ENCODE measurements at places on chromosomes 16 and 17.

DNA sequence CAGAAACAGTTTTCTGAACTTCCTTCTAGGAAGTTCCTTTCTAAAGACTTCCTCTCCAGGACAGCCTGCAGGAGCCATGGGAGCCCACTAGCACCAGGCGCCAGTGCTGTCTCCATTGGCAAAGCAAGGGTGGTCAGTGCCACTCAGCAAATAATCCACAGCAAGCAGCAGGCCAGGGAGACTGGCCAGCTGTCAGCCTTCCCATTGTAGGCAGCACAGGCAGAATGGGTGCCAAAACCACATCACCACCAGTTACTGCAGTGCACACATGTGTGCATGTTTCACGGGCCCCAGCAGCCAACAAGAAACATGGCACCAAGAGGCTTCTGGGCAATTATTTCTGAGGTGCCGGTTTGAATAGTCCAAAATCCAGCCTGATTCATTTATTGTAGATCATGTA lies 26.7 kb downstream of the DNASE1 start:
- no peak for DNase-seq

DNA sequence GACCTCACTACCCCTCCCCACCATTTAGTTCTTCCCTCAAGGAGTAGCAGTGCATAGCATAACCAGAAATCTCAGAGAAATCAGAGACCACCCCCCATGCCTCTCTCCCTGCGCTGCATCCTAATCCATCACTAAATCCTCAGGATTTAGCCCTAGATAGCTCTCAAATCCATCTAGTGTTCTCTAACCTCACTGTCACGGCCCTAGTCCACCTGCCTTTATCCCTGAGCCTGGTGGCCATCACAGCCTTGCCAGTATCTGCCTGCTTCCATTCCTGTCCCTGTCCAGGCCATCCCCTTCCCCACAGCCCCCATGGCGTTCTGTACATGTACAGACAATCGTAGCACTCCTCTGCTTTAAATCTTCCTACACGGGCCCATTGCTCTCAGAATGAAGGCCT lies 19.1 kb downstream of the CBLN1 start:
- DNase-seq: no peak

DNA sequence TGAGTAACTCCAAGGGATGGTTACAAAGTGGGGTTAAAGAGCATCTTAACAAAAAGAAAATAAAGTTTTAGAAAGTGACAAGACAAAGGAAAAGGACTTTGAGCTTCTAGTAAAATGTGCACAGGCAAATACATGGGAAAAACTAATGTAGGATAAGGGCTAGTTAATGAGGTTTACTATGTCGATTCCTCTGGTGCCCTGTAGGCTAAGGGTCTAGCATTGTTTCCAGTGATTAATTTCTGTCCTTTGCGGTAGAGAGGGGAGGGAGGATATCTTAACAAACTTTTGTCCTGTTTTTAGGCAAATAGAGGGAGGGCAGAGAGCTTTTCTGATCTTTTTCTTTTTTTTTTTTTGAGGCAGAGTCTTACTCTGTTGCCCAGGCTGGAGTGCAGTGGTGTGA lies 96.6 kb upstream of the SIAH1 start:
- no peak for DNase-seq

DNA sequence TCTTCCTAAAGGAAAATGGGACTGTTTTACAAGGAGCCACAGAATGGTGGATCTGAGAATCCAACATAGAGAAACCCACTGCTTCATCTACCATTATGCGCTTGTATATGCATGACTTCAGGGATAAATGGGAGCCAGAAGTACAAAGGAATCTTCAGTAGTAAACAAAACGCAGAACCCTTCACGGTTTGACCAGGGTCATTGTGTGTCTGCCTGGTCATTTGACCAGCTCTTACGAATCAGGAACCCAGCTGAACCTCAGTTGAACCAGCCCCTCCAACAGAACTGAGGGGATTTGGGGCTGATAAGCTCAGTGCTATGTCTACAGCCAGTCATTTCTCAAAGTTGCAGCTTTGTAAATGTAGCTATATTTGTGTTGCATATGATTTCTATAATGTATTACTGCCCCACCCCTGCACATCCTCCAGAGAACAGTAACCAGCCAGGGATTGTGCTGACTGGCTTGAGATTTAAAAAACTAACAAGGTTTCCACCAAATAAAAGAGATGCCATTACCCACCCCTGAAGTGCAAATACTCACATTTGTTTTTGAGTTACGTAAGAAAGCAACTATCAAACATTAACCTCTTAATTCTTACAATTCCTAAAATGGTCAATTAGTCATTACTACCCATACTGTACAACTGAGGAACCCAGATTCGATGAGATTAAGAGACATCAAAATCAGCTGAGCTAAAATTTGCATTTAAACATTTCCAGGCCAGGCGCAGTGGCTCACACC lies 6.3 kb downstream of the CMTM4 start:
- no peak for DNase-seq

DNA sequence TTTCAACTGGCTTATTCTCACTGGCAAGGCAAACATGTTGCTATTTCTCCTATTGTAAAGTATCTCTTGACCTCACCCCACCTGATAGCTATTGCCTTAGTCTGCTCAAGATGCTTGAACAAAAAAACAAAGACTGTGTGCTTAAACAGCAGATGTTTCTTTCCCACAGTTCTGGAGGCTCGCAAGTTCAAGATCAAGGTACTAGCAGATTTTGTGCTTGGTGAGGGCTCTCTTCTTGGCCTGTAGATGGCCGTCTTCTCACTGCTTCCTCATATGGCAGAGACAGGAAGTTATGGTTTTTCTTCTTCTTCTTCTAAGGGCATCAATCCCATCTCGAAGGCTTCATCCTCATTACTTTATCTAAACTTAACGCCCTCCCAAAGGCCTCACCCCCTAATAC lies 109.7 kb upstream of the CLEC3A start:
- no peak for DNase-seq

GRCh38 chr17:76726776-76727718 lies at the start of gene METTL23:
TSS of gene METTL23 (plus strand) at chr17:76726839. CDS start at chr17:76729711, 2,872 bp downstream.
- no peak for DNase-seq

DNA sequence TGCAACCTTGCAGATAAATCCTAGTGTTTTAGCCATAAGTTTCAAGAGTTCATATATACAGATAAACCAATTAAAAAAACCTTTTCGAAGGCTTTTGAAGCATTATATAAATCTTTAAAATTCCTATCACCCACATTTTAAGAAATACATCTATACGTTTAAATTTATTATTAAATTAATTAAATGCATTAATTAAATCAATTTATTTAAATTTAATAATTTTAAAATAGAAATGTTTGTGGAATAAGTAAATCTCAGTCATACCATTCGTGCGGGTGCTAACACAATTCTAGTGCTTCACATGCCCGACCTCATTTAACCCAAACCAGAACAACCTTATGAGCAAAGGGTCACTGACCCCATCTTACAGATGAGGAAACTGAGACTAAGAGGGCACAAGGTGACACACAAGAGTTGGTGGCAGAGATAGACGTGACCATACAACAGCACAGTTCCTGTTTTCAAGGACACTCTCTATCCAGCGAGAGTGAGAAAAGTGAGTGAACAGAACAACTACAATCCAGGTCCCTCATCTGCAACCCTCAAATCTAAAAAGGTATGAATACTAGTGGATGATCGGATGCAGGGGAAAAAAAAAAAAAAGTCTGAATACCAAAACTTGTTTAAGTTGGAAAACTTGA lies 1.4 kb downstream of the NSMCE1 start:
- no peak for DNase-seq

DNA sequence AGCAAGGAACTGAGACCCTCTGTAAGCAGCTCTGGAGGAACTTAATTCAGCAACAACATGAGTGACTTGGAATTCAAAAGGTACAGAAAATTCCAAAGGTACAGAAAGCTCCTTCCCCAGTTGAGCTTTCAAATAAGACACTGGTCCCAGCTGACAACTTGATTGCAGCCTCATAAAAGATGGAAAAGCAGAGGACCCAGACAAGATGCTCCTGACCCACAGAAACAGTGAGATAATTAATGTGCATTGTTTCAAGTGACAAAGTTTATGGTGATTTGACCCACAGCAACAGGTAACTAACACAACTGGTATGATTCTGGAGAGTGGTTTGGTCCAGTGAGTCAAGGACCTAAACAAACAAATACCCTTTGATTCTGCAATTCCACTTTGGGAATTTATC lies 15.2 kb upstream of the TMEM114 start:
- DNase-seq: no peak

DNA sequence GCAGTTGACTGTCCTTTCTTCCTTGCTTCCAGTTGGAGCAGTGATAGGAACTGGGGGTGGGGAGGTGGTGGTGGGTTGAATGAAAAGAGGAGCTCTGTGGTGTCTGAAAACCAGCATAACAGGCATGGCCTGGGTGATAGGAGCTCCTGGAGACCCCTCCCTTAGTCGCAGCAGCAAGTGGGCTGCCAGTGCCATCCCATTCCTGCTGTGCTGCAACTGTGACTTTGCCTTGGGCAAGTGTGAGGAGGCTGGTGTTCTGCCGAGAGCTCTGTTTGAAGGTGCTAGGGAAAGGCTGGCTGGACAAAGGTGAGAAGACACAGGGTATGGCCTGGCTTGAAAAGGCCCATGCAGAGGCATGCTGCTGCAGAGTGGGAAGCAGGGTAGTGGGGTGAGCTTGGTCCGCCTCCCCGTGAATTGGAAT lies 2.7 kb upstream of the CDK5R1 start:
- no peak for DNase-seq

DNA sequence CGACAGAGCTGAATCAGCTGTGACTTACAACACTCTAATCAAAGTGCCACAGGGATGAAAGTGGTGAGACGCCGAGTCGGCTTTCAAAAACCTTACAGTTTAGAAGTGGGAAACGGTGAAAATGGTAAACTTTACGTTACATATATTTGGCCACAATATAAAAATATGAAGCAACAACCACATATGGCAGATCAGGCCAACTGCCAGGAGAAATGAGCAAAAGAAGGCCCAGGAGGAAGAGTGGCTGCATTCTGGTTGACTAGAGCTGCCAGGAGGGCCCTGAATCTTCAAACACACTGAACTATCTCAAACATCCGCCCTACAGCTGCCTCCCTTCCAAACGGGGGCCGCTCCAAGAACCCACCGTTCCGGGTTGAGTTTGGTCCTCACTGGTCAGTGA lies 56.3 kb downstream of the MRM3 start:
- DNase-seq: no peak

GRCh38 chr16:12425134-12425941 lies 378.3 kb downstream of the CPPED1 start:
- DNase-seq: no peak

GRCh38 chr17:227946-228615 lies 46.6 kb upstream of the DOC2B start:
- no peak for DNase-seq

GRCh38 chr17:72004011-72004427 lies 116.8 kb upstream of the SOX9 start:
- DNase-seq: no peak

DNA sequence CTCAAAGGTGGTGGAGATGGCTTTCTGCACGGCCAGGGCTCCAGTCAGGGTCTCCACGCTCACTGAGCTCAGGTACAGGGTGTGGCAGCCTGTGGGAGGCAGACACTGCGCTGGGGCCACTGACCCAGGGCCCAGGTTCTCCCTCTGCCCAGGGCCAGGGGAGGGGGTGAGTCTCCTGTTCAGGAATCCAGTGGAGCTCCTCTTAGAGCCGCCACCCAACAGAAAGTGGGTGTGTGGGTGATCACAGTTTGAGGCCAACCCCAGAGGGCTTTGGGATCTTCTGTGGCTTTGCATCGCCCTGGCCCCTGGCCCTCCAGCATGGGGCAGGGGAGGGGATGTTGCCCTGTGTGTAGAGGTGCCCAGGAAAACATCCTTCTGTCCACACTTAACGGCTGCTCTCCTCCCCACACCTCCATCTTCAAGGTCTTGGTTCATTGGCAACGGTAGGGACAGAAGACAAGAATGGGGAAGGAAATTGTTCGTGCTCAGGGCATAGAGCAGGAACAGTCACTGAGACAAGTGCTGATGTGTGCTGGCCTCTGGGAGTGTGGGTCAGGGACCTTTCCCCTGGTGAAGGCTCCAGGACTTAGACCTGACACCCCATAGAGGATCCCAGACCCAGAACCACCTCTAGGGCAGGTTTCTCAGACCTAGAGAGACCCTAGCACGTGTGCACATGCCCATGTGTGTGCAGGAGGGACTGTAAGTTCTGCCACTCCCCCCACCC lies 21.5 kb downstream of the TNS4 start:
- no peak for DNase-seq

GRCh38 chr16:55981557-55981956 lies 106.4 kb upstream of the CES5A start:
- no peak for DNase-seq

GRCh38 chr16:10964891-10965326 lies 20.5 kb downstream of the CLEC16A start:
- DNase-seq: no peak

GRCh38 chr17:61335105-61335844 lies 64.4 kb upstream of the TBX2 start:
- DNase-seq: no peak

- no peak for DNase-seq
Measured at GRCh38 chr16:10656618-10657017, 38.1 kb downstream of the TEKT5 start.

DNA sequence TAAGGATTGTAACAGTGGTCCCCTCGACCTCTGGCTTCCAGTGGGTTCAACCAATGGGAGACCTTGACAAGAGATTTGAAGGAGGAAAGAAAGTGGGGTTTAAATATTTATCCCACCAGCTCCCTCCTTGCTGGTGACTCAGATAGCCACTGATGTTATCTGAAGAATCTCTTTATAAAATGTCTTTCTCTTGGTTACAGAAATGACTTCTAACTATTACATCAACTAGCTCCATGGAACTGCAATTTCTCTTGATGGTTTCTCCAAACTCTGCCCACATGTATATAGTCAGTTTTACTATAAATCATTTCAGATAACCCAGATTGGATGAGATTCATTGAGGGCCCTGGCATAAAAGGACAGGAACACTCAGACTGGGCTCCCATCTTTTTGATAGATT lies 920.2 kb upstream of the SOX9 start:
- no peak for DNase-seq

DNA sequence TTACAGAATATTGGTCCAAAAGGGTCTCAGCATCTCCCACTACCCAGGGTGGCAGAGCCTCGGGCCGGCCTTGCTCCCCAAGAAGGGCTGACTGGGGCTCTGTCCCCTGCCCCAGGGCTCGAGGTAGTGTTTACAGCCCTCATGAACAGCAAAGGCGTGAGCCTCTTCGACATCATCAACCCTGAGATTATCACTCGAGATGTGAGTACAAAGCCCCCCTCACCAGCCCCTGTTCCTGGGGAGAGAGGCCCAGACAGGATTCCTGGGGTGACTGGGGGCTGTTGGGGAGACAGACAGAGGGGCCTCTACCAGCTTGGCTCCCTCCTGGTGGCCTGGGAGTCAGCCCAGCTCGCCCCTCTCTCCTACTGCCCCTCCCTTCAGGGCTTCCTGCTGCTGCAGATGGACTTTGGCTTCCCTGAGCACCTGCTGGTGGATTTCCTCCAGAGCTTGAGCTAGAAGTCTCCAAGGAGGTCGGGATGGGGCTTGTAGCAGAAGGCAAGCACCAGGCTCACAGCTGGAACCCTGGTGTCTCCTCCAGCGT lies 6.1 kb upstream of the NLRC5 start:
- no peak for DNase-seq

Data from NCI-H1417 treated with DMSO at 0.1 percent for 48 hours (cell line).